ENCODE measurements at places on chromosomes 7 and 10. TPM values are rescaled to one million over a fixed set of nuclear protein-coding genes. Genes with fewer than 3 reads are reported as not detected.

The LAMB1 gene
- total RNA-seq, result 292 TPM

The LMOD2 gene
- not detected for total RNA-seq

The DGKI gene
- total RNA-seq, result 2.9 TPM

The TEX36 gene
- total RNA-seq, result not detected

The CHN2 gene
- total RNA-seq, result 0.87 TPM

The SEMA3C gene
- 345 TPM for total RNA-seq

The BTBD16 gene
- not detected for total RNA-seq

The CREB5 gene
- total RNA-seq, result 2.5 TPM

The TRIL gene
- total RNA-seq, result 0.25 TPM

The CYP2C18 gene
- not detected for total RNA-seq

The MMP21 gene
- total RNA-seq, result under 0.01 TPM

The CLCN1 gene
- total RNA-seq, result not detected

All from uterine smooth muscle cell (primary cell).